ENCODE measurements at places on chromosomes 4 and X.

DNA sequence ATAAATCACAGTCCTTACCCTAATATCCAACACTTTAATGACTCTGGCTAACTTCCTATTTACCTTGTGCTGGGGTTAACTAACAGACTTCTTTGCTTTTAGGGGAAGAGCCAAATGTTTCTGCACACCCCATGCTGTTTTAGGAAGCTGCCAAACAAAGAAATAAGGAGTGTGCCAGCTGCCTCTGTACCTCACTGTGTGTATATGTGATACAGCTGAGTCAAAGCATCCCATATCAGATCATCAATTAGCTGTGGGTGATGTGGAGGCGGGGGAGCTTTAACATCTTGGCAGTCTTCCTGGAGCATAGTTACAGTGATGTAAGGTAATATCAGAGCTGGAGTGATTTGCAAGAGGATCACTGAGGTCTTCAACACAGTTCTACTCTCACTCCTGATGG, 95.4 kb downstream of the COL25A1 start:
- DNase-seq = no peak

GRCh38 chr4:6758728-6759127, 23.8 kb upstream of the KIAA0232 start:
- DNase-seq = no peak

- DNase-seq = peak; percentile 6
These were observed 518 bp upstream of the CNKSR2 start for GRCh38 chrX:21373637-21374162.

- DNase-seq = no peak
These were observed 193.9 kb downstream of the ANAPC10 start for GRCh38 chr4:144903953-144904711.

- no peak for DNase-seq
These were observed 35.9 kb downstream of the FGFRL1 start for GRCh38 chr4:1047106-1047975.

DNA sequence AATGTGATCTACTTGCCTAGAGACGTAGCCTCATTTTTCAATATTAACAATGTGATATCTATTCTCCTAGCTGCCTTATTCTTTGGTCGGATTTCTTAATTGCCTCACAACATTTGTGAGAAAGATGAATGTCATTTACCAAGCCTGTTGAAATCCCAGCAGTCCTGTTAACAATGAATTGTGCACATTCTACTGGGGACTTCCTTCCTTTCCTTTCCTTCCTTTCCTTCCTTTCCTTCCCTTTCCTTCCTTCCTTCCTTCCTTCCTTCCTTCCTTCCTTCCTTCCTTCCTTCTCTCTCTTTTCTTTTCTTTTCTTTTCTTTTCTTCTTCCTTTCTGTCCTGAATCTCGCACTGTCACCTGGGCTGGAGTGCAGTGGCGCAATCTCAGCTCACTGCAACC, 107.1 kb downstream of the GPAT3 start:
- no peak for DNase-seq

DNA sequence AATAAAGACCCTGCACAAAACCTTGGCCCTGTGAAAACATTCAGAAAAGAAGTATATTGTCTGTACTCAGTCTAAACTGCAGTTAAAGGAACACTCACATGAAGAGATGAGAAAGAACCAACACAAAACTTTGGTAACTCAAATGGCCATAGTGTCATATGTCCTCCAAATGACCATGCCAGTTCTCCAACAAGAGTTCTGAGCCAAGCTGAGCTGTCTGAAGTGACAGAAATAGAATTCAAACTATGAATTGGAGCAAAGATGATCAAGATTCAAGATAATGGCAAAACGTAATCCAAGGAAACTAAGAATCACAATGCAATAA, 739.3 kb upstream of the NDST4 start:
- DNase-seq = no peak

DNA sequence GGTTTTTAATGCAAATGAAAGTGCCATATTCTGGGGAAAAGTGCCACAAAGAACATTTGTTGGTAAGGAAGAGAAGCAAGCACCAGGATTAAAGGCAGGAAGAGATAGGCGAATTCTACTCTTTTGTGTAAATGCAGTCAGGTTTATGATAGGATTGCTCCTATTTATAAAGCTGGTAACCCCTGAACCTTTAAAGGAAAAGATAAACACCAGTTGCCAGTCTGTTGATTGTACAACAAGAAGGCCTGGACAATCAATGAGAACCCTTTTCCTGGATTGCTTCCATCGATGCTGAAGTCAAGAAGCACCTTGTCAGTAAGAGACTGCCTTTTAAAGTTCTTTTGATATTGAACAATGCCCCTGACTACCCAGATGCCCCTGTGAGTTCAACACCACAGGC, 158.1 kb upstream of the NRK start:
- DNase-seq = no peak

- no peak for DNase-seq
These were observed 609.3 kb upstream of the IGFBP7 start for GRCh38 chr4:57719456-57719855.

- DNase-seq = no peak
These were observed 10.8 kb downstream of the NR3C2 start for GRCh38 chr4:148431401-148431800.

GRCh38 chrX:134760650-134761049, 102.4 kb upstream of the PLAC1 start:
- DNase-seq = no peak

GRCh38 chr4:24245491-24245820, 338.9 kb downstream of the DHX15 start:
- DNase-seq = no peak

- DNase-seq = no peak
These were observed 58.5 kb downstream of the PGRMC2 start for GRCh38 chr4:128228845-128229795.

GRCh38 chr4:183852910-183853547, 52.1 kb upstream of the STOX2 start:
- no peak for DNase-seq

DNA sequence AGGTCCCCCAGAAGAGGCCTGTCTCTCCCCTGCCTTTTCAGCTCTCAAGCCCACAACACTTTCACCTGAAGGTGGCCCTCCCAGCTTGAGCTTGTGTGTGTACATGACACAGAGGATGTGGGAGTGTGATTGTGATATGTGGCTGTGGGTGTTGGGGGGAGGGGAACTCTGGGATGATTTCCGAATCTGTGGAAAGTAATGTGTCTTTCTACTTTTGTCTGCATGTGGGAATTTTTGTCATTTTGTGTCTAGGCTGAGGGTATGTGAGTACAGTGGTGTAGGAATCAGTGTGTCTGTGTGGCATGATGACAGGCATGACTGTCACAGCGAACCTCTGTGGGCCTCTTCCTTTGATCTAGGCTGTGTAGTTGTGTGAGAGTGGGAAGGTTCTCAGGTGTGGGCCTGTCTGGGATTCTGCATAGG, 6.4 kb downstream of the SYP start:
- no peak for DNase-seq

- no peak for DNase-seq
These were observed 1371.4 kb downstream of the ADGRL3 start for GRCh38 chr4:62571494-62571893.

- no peak for DNase-seq
These were observed 132.1 kb upstream of the LDB2 start for GRCh38 chr4:17030543-17030942.

- no peak for DNase-seq
These were observed 326.1 kb upstream of the EMCN start for GRCh38 chr4:100843910-100844309.

DNA sequence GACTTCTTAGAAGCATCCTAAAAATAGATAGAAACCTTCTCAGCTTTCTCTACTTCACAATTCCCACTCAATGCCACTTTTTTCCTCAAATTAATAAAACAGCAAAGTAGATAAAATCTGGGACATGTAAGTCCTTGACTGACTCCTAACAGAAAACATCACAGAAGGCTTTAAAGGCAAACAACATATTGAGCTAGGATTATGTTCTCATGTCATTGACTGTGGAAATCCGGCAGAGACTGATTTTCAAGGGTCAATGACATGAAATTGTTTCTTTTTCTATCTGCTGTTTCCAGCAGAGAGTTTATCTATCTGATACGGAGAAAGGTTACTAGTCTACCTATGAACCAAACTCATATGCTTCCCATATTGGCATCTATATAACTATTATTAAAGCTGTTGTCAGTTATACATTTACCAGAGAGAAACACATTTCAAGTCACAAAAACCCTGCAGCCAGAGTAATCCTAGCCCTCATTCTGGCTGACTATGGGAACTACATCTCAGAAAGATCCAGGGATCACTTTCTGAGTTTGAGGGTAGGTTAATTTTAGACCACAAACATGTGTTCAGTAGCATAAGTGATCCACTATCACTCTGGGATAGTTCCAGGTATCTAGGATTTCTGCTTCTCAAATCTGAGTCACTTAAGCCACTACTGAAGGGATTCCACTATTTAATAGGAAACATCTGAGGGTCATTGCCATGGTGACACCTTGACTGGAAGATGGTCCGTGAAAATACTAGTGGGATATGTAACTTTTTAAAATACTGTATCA, 147.6 kb downstream of the PPP3CA start:
- DNase-seq = no peak

GRCh38 chr4:6337331-6337935, 67.8 kb downstream of the WFS1 start:
- DNase-seq = no peak

DNA sequence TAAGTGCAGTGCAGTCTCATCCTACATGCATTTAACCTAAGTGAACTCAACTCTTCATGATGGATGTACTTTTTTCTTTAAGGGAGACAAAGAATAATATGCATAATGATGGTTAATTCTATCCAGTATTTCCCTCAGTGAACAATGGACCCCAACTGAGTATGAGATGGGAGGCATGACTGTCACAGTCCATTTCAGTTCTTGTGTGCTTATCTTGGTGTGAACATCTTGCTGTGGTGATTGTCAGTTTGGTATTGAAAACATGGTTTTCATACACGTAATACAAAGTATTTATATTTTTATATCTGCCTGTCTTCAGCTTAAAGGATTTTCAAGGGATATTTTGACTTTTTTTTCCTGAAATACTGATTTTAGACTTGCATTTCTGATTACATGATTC, 72.0 kb upstream of the NDUFC1 start:
- DNase-seq = no peak

DNA sequence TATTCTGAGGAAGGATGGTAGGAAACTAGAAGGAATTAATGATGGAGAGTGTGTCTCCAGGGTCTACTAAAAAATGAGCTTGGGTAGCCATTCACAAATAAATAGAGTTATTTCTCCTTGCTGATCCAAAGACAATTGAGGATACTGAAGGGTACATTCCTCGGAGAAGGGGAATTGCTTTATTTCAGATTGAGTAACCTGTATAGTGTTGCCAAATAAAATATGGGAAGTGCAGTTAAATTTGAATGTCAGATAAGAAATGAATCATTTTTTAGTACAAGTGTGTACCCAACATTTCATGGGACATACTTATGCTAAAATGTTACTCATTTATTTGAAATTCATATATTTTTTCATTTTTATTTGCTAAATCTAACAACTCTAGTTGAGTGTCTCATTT, 16.0 kb upstream of the VSIG1 start:
- DNase-seq = no peak

DNA sequence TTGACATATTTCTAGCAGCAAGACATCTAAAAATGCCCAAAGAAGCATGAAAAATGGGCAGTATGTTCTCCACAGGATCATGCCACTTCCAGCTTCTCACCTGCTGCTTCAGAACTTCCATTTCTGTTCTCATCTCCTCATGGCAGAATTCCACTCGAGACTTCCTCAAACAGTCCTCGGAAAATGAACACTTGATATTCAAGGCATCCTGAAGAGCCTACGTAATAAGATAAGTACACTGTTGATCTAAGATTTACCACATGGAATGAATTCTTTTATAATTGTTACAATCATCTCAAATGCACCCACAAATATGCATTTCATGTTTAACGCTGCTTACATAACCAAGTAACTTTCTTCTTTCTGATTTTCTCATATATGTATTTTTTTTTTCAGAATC, 14.1 kb downstream of the TNIP3 start:
- no peak for DNase-seq

- no peak for DNase-seq
These were observed 420.3 kb downstream of the FAT4 start for GRCh38 chr4:125735102-125735501.

- DNase-seq = no peak
These were observed 174.4 kb downstream of the PDGFC start for GRCh38 chr4:156797206-156797605.

DNA sequence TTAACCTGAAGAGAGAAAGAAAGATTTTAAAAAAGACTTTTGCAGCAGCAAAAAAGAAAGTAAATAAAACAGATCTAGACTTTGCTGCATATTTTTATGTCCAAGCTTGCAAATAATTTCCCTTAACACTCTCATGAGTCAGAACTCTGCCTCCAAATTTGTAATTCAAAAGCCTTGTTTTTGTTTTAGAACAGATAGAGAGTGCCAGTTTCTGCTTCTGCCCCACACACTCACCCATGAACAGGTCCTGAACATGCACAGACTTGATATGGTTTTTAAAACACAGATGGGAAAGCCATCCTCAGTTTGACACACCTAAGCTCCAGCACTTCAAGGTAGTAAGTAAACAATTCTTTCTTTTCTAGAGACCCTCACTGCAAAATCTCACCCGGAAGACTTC, 39.7 kb upstream of the VCX3B start:
- no peak for DNase-seq

- DNase-seq = no peak
These were observed 2016.8 kb upstream of the IGFBP7 start for GRCh38 chr4:59127006-59127405.

- DNase-seq = no peak
These were observed 104.4 kb downstream of the HHIP start for GRCh38 chr4:144750348-144750747.

GRCh38 chr4:87986508-87986907, 11.0 kb downstream of the SPP1 start:
- DNase-seq = no peak

DNA sequence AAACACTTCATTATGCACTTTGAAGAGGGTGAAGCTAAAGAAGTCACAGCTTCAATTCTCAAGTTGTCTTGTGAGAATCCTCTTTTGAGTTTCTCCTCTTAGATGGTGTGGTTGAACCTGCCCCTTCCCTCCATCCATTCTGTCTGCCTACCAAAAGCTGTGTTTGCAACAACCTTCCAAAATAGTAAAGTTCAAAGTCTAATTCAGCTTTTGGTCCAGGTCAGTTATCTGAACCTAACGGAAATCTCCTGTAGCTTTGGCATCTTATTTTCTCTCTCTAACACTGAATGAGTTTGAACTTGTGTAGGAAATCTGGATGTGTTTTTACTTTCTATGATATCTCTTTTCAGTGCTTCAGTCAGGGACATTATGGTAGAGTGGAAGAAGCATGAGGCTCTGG, 201.7 kb upstream of the AR start:
- no peak for DNase-seq

- DNase-seq = no peak
These were observed 467.0 kb downstream of the PPARGC1A start for GRCh38 chr4:23422878-23423277.

GRCh38 chr4:182190306-182190705, 52.9 kb upstream of the TENM3 start:
- DNase-seq = no peak

GRCh38 chr4:123825596-123826291, 429.1 kb downstream of the SPRY1 start:
- DNase-seq = no peak

Measured in effector CD4-positive, alpha-beta T cell (primary cell).